Lower leg skin (tissue), 4 donors: ENCODE measurements at places on chromosomes 12 and 14.

GRCh38 chr14:99231161-99231849 lies 40.7 kb downstream of the BCL11B start:
- no peak for DNase-seq

DNA sequence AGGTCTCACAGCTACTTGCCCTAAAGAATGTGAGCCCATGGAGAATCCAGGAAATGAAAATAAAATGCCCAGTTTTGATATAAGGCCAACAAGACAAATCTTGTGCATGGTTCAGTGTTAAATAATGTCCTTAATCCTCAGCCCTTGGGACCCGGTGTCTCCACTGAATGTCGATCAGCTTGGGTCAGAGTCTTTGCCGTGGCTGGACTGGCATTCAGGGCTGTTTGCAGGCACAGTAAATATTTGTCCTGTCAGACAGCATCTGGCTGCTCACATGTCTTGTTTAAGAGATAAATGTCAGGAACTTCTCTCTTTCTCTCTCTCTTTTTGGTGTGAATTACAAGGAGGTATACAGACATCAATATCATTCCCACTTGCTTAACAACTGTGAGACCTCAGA lies 452.5 kb downstream of the FUT8 start:
- no peak for DNase-seq

GRCh38 chr12:22101749-22102243 lies 55.8 kb downstream of the CMAS start:
- peak; percentile 71 for DNase-seq

DNA sequence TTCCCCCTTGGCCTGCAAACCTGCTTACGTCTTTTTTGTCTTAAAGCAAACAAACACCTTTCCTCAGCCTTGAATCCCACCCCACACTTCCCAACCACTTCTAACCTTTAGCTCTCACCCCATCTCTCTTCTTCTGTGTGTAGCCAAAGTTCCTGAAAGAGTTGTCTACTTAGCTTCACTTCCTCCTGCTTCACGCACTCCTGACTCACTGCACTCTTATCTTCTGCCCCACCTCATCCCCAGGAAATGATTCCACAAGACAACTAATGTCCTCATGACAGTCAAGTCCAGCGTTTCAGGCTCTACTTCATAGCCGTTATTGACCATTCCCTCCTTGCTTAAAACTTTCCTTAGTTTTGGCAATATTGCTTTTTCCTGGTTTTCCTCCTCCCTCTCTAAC lies 22.4 kb downstream of the EIF2B2 start:
- DNase-seq = no peak

- DNase-seq = no peak
Measured at GRCh38 chr12:86663173-86663572, 407.0 kb upstream of the MGAT4C start.

- no peak for DNase-seq
Measured at GRCh38 chr14:96016501-96017160, 22.5 kb upstream of the C14orf132 start.

DNA sequence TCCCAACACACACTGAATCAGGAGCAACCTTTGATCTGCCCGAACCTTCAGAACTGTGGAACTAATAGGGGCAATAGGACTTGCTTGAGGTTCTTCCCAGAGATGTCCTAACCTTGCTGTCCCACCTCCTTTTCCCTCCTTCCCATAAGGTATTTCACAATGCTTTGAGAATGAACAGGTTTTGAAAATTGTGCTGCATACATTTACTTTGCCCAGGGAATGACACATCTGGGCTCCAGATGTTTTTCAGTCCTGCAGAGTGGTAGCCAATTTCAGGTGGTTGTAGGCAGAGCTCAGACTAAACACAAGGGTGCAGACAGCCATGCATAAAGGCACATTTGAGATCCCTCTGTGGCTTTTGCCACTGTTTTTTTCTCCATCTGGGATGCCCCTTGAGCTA lies 206.7 kb upstream of the PWP1 start:
- no peak for DNase-seq

- no peak for DNase-seq
Measured at GRCh38 chr12:50192908-50193307, 25.7 kb upstream of the CERS5 start.

- DNase-seq = no peak
Measured at GRCh38 chr12:124027753-124028554, 54.9 kb downstream of the ZNF664 start.
